ENCODE measurements at places on chromosomes 4 and X. TPM values are rescaled to one million over a fixed set of nuclear protein-coding genes. Genes with fewer than 3 reads are reported as not detected.

GRCh38 chrX:14267216-14267615, 237.5 kb upstream of the GEMIN8 start:
- DNase-seq: no peak

DNA sequence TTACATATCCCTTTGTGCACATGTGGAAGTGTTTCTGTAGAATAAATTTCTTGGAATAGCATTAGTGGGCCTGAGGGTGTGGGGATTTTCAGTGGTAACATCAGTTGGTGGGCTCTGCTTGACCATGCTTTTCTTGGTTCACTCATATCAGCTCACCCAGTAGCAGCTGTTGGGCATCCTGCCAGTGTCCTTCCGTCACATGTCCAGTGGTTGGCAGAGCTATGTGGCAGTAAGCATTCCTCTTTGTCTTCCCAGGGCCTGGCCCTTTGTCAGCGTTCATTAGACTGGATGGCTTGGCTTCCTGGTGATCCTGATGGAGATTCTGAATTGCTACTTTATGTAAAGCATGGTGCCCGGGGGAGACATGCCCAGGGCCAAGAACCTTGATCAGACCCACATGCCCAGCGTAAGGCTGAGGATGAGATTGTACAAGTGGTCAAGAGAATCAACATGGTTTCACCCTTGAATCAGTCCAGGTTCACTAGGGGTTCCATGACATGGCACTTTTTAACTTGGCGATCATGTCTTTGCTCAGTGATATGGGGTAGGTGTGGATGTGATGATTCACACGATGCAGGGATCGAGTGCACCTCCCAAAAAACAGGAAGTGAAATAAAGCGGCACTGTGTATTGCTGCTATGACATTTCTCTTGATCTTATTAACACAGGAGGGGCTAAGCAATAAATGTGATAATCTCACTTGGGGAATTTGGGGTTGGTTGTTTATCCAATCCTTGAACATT, 72.1 kb upstream of the IGFBP7 start:
- no peak for DNase-seq

Gene HSD17B13
- 0.25 TPM for total RNA-seq

Gene PDHA1
- total RNA-seq: 246 TPM
